Breast epithelium (tissue), 4 donors: ENCODE measurements at places on chromosomes 11 and 22. TPM values are rescaled to one million over a fixed set of nuclear protein-coding genes. Genes with fewer than 3 reads are reported as not detected.

Gene DDIAS
- total RNA-seq: 1.3 TPM

Gene OR56A3
- total RNA-seq: not detected

DNA sequence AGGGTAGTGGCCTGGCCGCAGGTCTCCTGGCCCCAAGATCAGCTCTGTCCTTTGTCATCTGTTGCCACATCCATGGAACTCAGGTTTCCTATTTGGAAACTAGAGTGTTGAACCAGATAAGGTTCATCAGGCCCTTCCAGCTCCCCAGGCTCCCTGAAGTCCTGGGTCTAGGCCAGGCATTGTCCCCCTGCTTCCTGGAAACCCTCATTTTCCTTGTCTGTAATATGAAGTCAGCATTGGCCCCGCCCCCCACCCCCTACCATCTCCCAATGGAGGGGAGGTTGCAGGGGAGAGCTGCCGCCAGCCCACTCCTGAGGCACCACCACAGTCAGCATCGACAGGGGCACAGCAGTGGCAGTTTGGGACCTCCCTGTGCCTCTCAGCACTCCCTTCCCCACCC lies 9.0 kb upstream of the MS4A10 start:
- H3K27me3 ChIP-seq: peaks cover 2% of the 10 kb centered on the region
- H3K27ac ChIP-seq: no peak overlapping the region
- DNase-seq: no peak
- no peaks in the 10 kb centered on the region for H3K36me3 ChIP-seq

DNA sequence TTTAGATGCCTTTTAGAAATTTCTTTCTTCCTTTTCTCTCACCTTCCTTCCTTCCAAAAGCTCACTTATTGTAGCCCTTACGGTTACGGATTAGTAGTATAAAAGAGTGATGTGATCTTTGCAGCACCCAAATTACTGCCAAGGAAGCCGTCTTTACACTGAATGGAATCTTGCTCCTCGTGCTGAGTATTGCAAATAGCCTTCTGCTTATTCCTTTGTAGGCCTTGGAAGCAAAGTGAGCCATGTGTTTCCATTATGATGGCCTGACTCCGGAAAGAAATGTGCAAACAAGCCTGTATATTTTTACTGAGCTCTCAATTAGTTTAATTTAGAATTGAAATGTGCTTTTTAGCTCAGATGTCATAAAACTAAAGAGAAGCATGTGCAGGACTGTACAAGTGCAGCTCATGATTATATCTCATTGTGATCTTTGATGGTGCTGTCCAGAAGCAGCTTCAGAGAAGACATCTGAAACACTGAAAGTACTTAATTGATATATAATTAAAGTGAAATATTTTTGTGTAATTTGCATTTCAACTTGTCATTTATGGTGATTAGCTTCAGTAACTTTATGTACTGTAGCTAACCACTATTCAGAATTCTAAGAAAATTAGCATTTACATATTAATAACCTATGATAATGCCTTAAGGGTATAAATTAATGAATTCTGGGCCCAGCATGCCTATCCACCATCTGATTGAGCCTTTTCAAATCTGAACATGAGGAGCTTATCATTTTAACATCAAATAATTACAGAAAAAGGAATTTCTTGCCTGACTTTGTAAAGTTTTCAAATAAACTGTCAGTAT lies 129.3 kb downstream of the GRIA4 start:
- no peak overlapping the region for H3K27ac ChIP-seq
- no peaks in the 10 kb centered on the region for H3K4me1 ChIP-seq
- H3K27me3 ChIP-seq: no peaks in the 10 kb centered on the region

DNA sequence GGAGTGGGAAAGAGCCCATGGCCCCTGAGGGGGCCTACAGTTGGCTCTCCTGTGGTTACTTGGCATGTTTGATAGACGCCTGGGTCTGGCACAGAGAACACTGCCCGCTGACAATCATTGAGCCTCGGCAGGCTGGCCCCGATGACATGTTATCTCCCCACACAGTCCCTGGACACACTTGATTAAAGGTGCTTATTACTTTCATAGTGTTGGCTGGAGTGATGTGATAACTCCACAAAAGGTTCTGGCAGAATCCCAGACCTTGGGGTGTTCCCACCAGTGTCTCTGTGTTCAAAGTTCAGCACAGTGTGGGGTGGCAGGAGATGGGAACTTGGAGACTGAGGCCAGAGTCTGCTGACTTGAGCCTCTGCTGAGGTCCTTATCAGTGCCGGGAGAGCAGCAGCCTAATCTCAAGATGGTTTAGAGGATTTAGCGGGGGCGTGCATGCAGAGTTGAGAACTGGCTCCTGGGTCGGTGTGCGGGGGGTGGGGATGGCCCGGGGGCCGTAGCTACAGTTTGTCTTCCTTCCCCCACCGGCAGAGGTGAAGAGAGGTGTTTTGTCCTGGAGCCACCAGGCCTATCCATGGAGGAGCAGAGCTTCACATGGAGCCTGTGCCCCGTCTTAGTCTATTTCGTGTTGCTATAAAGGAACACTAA lies 22.5 kb downstream of the PARVB start:
- H3K27ac ChIP-seq: no peak overlapping the region
- H3K4me3 ChIP-seq: no peak overlapping the region
- H3K36me3 ChIP-seq: no peaks in the 10 kb centered on the region
- H3K4me1 ChIP-seq: no peaks in the 10 kb centered on the region
- no peak for DNase-seq
- no peaks in the 10 kb centered on the region for H3K27me3 ChIP-seq

- DNase-seq: no peak
- no peak overlapping the region for H3K27ac ChIP-seq
Measured at GRCh38 chr11:36073411-36074203, 129.7 kb downstream of the LDLRAD3 start.

DNA sequence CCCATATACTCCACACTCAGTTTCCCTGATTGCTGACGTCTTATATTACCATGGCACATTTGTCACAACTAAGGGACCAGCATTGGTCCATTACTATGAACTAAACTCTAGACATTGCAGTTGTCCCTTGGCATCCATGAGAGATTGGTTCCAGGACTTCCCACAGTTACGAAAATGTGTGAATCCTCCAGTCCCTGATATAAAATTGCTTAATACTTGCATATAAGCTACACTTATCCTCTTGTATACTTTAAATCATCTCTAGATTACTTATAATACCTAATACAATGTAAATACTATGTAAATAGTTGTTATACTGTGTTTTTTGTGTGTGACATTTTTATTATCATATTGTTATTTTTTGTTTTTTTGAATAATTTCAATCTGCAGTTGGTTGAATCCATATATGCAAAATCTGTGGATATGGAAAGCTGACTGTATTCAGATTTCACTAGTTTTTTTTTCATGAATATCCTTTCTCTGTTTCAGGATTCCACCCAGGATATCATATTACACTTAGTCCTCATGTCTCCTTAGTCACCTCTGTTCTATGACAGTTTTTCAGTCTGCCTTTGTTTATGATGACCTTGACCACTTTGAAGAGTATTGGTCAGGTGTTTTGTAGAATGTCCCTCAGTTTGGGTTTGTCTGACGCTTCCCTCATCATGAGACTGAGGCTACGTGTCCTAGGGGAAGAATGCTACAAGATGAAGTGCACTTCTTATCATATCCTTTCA lies 55.3 kb downstream of the INSC start:
- no peak for DNase-seq
- no peaks in the 10 kb centered on the region for H3K36me3 ChIP-seq
- H3K27me3 ChIP-seq: no peaks in the 10 kb centered on the region
- H3K4me1 ChIP-seq: no peaks in the 10 kb centered on the region
- no peak overlapping the region for H3K27ac ChIP-seq

DNA sequence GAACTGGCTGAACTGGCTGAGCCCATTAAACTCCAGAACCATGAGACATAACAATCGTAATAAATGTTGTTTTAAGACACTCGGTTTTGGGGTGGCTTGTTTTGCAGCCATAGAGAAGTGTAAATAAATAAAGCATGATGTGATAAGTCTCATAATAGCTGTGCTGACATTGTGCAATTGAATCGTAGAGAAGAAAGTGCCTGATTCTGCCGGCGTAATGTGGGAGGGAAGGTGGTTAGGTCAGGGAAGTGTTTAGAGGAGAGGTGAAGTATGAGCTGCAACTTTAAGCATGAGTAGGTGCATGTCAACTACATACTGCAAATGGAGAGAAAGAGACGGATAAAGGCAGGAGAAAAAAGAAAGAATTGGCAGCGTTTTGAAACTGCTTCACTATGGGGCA lies 217.1 kb downstream of the BLID start:
- no peaks in the 10 kb centered on the region for H3K27me3 ChIP-seq
- H3K4me3 ChIP-seq: no peak overlapping the region
- H3K36me3 ChIP-seq: no peaks in the 10 kb centered on the region
- H3K27ac ChIP-seq: no peak overlapping the region

GRCh38 chr11:120666121-120666639 lies 154.6 kb downstream of the GRIK4 start:
- H3K27me3 ChIP-seq: peaks cover 7% of the 10 kb centered on the region
- no peak overlapping the region for H3K27ac ChIP-seq
- no peak overlapping the region for H3K4me3 ChIP-seq
- H3K36me3 ChIP-seq: no peaks in the 10 kb centered on the region
- DNase-seq: no peak

DNA sequence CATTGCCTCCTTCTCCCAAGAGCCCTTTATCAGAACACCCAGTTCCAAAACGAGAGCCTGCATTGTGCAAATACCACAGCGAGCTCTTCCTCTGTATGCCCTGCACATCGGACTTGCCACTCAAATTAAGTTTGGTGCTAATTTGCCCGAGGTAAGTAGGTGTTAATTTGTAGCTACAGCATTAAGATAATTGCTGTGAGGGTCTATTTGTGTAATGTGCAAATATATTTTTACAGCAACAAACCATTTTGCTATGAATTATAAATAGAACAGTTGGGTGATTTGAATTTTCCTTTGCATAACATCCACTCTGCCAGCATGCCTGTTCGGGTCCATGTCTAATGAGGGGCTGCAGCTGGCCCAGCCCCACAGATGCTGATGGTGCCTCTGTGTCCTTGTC lies 8.1 kb downstream of the ARHGAP8 start:
- no peak for DNase-seq
- H3K27me3 ChIP-seq: no peaks in the 10 kb centered on the region
- H3K36me3 ChIP-seq: no peaks in the 10 kb centered on the region
- no peak overlapping the region for H3K27ac ChIP-seq

DNA sequence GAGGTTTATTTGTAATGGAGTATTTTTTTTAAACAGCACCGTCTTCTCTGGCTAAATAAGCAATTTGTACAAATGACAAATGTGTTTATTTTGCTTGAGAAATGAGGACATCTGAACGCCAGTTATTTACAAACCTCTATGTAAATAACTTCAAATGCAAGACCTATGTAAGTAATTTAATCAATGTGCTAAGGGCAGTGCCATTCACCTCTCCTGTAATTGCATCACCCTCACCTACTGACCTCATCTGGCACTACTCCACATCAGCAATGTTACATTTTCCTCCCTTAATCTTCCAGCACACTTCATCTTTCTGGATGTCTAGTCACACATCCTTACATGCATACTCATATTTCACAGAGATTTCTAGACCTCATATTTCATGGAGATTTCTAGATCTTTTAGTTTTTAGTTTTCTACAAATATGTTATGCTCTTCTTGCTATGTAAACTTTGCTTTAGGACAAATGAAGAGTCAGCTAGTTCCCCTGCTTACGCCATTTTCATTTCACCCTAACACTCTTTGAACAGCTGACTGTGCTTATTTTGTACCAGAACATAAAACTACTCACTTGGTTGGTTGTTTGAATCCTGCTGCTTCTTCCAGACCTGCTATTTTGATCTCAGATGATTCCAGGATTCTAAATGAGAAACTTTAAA lies 238.6 kb downstream of the GRM5 start:
- H3K36me3 ChIP-seq: no peaks in the 10 kb centered on the region
- H3K4me1 ChIP-seq: no peaks in the 10 kb centered on the region
- DNase-seq: no peak
- no peaks in the 10 kb centered on the region for H3K27me3 ChIP-seq
- H3K4me3 ChIP-seq: no peak overlapping the region

- H3K36me3 ChIP-seq: no peaks in the 10 kb centered on the region
- H3K27ac ChIP-seq: peak overlapping the region; percentile 59
- H3K4me1 ChIP-seq: no peaks in the 10 kb centered on the region
- H3K4me3 ChIP-seq: no peak overlapping the region
Measured at GRCh38 chr22:27873472-27873871, 45.6 kb downstream of the PITPNB start.

GRCh38 chr22:30291058-30291892 lies 2.0 kb upstream of the CASTOR1 start:
- DNase-seq: peak; percentile 95
- H3K4me1 ChIP-seq: peaks cover 28% of the 10 kb centered on the region
- H3K27ac ChIP-seq: peak overlapping the region; percentile 98

DNA sequence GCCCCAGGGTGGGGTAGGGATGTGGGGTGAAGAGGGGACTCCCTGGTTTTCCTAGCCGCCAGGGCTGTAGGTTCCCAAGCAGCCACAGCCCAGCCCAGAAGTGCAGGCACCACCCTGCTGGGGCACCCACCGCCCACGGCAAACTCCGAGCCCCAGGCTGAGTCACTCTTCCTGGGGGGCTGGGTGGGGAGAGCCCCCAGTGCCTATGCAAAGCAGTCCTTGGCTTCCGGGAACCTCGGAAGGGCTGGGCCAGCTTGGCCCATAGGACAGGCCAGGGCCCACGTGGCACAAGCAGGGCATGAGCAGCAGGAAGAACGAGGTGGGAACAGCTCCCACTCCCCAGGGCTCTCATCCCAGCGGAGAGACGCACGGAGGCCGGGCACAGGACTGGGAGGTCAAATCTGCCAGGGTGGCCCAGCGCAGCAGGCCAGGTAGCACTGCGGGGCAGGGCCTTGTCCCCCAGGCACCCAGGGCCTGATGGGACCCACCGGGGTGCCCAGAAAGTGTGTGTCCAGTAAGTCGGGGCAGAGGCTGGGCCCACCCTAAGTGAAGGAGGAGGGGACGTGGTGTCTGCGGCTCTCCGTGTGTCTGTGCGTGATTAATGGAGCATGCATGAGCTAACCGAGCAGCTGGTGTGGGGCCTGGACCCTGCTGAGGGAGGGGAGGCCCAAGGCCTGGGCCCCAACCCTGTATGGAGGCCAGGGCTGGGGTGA lies 4.6 kb upstream of the IL17REL start:
- H3K4me3 ChIP-seq: no peak overlapping the region
- H3K36me3 ChIP-seq: no peaks in the 10 kb centered on the region

DNA sequence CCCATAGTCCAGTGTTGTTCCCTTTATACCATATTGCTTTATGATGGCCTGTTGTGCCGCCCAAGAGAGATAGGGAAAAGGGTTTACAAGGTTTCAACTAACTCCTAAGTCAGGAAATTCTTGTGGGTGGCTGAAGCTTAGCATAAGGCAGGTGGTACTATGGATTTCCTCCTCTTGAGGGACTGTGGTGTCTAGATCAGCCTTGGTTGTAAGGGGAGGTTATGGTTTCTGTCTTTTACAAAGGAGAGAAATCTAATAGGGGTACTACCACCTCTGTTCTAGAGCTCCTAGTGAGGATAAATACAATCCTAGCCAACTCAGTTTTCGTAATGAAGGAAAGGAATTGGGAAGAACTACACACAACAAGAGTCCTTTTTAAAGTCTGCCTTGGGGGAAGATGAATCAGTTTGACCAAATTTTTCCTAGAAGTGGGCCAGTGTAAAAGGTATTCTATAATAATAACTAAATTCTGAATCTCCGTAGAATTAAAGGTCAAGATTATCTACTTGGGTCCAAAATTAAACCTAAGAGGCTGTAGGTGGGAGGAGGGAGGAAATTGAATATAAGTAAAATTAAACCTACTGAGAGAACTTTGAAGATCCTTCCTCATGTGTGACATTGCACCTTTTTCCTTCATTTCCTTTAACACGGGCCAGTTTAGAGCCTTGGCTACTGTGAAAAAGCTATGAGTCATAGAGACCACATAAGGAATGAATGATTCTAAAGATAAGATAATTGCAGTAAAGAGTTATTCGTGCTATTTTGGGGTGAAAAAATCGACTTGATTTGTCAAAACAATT lies 17.2 kb downstream of the DLAT start:
- H3K36me3 ChIP-seq: no peaks in the 10 kb centered on the region
- no peak overlapping the region for H3K4me3 ChIP-seq
- H3K27me3 ChIP-seq: no peaks in the 10 kb centered on the region
- H3K4me1 ChIP-seq: no peaks in the 10 kb centered on the region
